ENCODE measurements at places on chromosomes 4 and X.
A peak's percentile ranks its signal among the peaks of the same experiment; 100 is the strongest.

DNA sequence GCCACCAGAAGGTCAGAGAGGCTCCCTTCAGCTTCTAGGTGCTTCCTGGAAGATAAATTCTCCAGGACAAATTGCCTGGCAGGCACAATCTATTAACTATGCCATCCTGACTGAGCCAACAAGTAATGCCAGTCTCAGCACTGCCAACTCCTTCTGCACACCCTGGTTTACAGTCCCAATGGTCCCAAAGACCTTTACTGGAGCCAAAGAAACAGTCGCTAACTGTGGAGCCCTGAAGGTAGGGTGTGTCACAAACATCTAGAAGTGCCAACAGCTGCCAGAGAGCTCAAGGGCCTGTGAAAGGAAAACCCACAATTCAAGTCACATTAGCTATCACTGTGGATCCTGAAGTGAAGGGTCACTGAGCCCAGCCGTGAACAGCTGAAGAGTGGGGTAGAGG lies 34.9 kb upstream of the CITED1 start:
- no peak for DNase-seq

- DNase-seq = no peak
Measured at GRCh38 chr4:162117051-162117450, 46.7 kb downstream of the FSTL5 start.

- DNase-seq = no peak
Measured at GRCh38 chr4:37815591-37815990, 10.9 kb upstream of the PGM2 start.

GRCh38 chr4:22522206-22522605 lies 6.3 kb upstream of the ADGRA3 start:
- no peak for DNase-seq

DNA sequence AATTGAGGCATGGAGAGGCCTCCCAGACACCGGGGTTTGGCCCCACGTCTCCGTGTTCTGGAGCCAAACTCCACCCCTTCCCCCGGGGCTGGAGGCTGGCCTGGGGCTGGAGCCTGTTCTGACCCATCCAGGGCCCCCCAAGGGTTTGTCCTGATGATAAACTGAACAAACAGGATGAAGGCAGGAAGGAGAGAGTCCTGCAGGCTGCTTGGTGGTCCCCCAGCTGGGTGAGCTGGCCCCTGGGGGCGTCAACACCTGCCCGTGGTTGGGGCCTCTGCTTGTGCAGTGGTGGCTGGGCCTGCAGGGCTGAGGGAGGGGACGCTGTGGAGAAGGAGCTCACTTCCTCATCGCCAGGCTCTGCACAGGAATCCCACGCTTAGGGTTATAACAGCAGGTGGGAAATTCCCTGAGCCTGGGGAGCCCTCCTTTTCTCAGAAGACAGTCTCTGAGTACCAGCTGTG lies 2.3 kb downstream of the SH3TC1 start:
- peak; percentile 49 for DNase-seq

GRCh38 chrX:50161127-50161526 lies 39.7 kb downstream of the AKAP4 start:
- DNase-seq = no peak
